ENCODE measurements at places on chromosomes 4 and X.

DNA sequence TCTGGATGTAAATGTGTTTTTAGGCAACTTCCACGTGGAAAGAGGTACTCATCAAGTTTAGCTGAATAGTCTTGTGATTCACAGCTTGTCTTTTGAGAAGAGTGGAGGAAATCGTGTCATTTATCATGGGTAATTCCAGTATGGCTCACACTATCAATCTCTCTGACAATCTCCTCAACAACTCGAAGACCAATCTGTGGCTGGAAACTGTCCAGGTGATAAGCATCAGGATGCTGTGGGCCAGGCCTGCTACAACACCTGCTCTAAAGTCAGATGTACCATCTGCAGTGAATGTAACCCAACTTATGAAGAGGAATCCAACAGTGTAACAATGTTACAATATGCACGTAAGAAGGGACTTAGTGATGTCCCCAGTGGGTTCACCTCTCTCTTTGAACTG lies 132.1 kb upstream of the GK2 start:
- no peaks in the 10 kb centered on the region for H3K27me3 ChIP-seq
- no peak for DNase-seq
- H3K36me3 ChIP-seq = no peaks in the 10 kb centered on the region
- no peak overlapping the region for H3K27ac ChIP-seq

- H3K27ac ChIP-seq = no peak overlapping the region
These were observed 942.7 kb upstream of the NDST4 start for GRCh38 chr4:116055857-116056827.

GRCh38 chrX:2450681-2451080 lies 50.1 kb downstream of the DHRSX start:
- no peak overlapping the region for H3K27ac ChIP-seq
- no peaks in the 10 kb centered on the region for H3K27me3 ChIP-seq
- no peaks in the 10 kb centered on the region for H3K4me1 ChIP-seq
- H3K36me3 ChIP-seq = no peaks in the 10 kb centered on the region
- no peak overlapping the region for H3K4me3 ChIP-seq

- no peaks in the 10 kb centered on the region for H3K36me3 ChIP-seq
- no peak for DNase-seq
- no peaks in the 10 kb centered on the region for H3K4me1 ChIP-seq
- H3K27ac ChIP-seq = no peak overlapping the region
These were observed 942.9 kb upstream of the PABPC4L start for GRCh38 chr4:135144498-135144897.

GRCh38 chrX:54024350-54024749 lies 19.9 kb downstream of the PHF8 start:
- no peak overlapping the region for H3K27ac ChIP-seq
- H3K36me3 ChIP-seq = peaks cover 46% of the 10 kb centered on the region
- DNase-seq = no peak
- no peaks in the 10 kb centered on the region for H3K27me3 ChIP-seq

DNA sequence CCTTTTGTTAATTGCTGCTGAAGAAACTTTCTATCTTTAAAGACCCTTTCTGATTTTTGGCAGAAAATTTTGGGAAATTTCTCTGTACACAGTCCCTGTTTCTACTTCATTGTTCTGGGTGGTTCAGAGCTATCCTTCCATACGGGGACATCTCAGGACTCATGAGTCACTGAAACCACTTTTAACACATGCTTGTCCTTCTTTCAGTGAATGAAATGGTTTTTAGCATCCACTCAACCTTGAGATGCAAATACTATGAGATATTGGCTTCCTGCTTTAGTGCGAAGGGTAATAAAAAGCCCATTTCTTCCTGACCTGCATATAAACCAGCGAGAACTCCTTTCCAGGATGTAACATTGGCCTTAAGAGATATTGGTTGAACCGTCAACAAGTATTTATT lies 158.0 kb downstream of the REPS2 start:
- no peaks in the 10 kb centered on the region for H3K36me3 ChIP-seq
- H3K27me3 ChIP-seq = no peaks in the 10 kb centered on the region
- H3K27ac ChIP-seq = no peak overlapping the region
- DNase-seq = no peak
- no peaks in the 10 kb centered on the region for H3K4me1 ChIP-seq

DNA sequence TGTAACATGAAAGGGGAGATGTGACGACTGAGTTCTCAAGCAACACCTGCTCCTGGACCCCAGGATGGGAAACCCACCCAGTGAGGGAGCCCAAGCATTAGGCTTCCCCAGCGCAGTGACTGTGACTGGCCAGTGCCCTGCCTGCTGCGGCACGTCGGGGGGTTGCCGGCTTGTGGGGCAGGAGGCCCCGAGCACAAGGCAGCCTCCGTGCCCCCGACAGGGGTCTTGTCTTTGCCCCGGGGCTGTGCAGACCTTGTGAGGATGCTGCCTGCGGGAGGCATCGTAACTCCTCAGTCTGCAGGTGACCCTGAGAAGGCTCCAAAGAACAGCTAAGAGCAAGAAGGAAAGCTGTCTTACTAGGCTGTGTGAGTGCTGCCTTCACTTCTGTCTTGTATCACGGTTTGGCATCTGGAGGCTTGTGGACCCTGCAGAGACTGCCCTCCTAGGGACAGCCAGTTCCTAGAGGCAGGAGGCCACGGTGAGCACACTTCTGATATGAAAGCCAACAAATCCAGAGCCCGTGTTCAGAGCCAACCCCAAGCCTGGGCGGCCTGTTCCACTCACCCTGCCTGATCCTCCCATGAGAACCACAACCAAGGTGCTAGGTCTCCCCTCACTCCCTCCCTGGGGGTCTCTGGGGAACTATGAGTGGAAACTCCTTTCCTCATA lies 47.7 kb downstream of the FGFRL1 start:
- no peaks in the 10 kb centered on the region for H3K36me3 ChIP-seq
- H3K4me3 ChIP-seq = no peak overlapping the region

DNA sequence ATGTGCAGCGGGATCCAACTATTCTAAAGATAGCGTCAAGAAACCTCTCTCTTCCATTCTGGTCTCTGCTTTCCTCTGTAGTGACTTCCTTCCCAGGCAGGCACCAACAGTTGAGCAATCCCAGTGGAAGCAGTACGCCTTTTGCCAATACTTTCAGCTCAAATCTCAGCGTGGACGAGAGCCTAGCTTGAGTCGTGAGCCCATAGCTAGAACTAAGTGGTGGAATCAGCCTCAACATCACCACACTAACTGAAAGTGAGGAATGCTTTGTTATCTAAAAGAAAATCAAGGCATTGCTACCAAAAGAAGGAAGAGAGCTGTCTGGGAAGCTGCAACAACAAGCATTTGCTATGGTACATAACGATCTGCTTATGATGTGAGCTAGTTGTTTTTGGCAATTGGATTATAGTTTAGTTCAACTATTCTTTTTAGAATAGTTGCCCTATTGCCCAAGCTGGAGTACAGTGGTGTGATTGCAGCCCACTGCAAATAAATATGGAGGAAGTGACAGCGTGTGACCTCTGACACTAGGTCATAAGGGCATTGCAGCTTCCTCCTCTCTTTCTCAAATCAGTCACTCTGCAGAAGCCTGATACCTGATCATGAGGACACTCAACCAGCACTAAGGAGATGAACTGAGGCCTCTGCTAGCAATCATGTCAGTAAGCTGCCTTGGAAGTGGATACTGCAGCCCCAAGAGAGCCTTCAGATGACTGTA lies 24.7 kb upstream of the FRYL start:
- no peaks in the 10 kb centered on the region for H3K36me3 ChIP-seq
- H3K27me3 ChIP-seq = no peaks in the 10 kb centered on the region
- no peak overlapping the region for H3K27ac ChIP-seq
- DNase-seq = no peak
- H3K4me1 ChIP-seq = no peaks in the 10 kb centered on the region

- no peak overlapping the region for H3K27ac ChIP-seq
- no peaks in the 10 kb centered on the region for H3K4me1 ChIP-seq
- no peak for DNase-seq
- no peak overlapping the region for H3K4me3 ChIP-seq
These were observed 49.6 kb downstream of the KLHL13 start for GRCh38 chrX:118066867-118067515.

DNA sequence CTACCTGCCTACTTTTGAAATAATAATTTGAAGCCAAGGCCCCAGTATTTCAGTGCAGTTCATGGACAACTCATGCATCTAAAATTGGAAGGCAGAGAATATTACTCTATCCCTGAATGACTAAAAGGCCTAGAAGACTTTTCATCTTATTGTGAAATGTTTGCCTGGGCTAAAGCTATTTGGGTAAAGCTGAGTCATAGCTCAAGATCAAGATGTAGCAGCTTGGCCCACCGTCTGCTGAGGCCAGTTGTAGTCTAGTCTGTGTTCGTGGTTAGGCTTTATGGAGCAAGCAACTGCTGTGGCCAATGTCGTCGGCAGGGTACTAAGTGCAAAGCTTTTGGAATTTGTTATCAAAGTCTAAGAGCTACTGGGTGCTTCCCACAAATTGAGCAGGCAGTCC lies 929.1 kb downstream of the RAB28 start:
- no peak for DNase-seq
- no peak overlapping the region for H3K4me3 ChIP-seq
- H3K27ac ChIP-seq = no peak overlapping the region
- no peaks in the 10 kb centered on the region for H3K4me1 ChIP-seq
